NCI-H226 (cell line): ENCODE measurements at places on chromosomes 12 and 14.

DNA sequence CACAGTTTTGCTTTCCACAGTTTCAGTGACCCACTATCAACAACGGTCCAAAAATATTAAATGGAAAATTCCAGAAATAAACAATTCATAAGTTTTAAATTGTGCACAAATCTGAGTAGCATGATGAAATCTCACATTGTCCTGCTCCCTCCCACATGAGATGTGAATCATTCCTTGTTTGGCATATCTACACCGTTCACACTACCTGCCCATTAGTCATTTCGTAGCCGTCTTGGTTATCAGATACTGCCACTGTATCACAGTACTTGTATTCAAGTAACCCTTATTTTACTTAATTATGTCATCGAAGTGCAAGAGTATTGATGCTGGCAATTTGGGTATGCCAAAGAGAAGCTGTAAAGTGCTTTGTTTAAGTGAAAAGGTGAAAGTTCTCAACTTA is 145.3 kb downstream of the SLC5A8 start:
- peak; percentile 73 for DNase-seq

DNA sequence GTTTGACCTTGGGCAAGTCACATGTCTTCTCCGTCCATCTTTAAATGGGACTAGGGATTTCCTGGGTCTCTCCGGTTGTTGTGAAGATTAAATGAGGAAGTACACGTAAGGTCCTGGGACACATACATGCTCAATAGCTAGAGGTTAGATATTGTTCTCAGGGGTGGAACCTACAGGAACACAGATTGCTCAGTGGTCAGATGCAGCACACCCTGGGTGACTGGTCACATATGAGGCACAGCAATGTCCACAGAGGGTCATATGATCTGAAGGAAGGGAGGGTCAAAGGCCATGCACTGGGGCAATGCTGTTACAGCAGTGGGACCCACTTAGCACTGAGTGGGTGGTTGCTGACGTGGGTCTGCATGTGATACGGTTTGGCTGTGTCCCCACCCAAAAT is 11.4 kb upstream of the SLC8B1 start:
- no peak for DNase-seq

DNA sequence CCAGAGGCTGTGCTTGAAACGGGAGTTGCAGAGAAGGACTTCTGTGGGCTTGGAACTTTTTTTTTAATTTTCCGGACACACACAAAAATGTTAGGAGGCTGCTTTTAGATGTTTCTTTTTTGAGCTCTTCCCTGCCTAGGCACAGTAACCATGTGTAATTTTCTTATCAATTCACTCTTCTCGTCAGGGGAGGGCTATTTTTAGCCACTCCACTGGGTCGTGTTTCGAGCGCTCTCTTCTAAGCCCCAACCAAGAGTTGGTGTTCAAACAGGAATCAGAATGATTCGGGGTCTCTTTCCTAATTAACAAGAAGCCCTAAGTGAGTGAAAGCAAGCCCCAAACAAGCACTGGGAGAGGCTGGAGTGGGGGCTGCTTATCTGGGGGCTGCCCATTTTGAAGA is 162.6 kb downstream of the CHST11 start:
- DNase-seq = no peak

GRCh38 chr12:45379261-45379660 is 163.4 kb downstream of the ANO6 start:
- peak; percentile 55 for DNase-seq

- no peak for DNase-seq
These were observed 881 bp upstream of the SOS2 start for GRCh38 chr14:50232276-50232642.

DNA sequence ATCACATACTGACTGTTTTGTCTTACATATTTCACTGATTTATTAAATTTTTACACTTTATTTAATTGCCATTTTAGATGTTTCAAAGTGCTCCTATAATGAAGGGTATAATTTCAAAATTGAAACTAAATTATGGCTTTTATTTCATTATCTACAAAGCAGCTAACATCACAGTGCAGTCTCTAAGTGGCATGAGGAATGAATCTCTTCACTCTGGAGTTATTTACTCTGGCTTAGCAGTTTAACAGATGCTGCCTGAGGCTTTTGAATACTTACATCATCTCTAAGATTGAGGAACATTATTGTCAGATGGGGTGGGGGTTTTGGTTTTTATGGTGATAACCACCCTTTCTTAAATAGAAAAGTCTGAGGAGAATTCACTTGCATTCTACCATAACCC is 386.4 kb downstream of the TRHDE start:
- no peak for DNase-seq

GRCh38 chr14:101373690-101374295 is 187.5 kb upstream of the DIO3 start:
- no peak for DNase-seq

DNA sequence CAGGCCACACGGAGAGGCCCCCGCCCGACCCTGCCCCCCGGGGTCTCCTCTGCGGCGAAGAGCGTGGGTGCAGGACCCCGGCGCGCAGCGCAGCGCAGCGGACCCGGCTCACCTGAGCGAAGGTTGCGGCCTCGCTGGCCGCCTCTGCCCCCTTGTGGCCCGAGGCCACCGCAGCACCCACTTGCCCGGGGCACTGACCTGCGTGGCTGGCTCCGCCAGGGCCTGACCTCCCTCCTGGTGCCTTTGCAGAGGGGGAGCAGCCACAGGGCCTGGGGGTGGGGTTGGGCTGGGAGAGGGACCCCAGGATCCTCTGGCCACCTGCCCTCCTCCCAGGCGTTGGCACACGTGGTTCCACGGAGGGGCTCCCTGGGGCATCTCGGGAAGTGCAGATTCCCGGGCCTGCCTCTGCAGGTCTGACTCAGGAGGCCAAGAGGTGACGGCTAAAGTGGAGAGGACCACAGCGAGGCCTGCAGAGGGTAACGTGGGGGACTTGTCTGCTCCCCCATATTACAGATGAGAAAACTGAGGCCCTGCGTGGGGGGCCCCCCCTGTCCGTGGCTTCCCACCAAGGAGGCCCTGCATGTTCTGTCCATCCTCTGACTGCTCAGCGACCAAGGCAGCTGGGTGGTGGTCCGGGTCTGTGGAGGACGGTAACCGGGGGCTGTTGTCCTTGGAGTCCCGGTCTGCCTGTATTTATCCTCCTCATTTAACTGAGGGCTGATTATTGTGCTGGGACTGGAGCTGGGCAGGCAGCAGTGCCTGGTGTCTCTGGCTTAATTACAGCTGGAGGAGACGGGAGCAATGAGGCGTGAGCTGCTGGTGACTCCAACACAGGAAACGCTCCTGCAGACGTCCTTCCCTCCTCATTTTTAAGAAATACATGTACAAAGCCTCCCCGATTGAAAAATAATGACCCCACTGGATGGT is 67.9 kb upstream of the BEGAIN start:
- no peak for DNase-seq

GRCh38 chr14:76514213-76514998 is 138.5 kb downstream of the ESRRB start:
- no peak for DNase-seq

DNA sequence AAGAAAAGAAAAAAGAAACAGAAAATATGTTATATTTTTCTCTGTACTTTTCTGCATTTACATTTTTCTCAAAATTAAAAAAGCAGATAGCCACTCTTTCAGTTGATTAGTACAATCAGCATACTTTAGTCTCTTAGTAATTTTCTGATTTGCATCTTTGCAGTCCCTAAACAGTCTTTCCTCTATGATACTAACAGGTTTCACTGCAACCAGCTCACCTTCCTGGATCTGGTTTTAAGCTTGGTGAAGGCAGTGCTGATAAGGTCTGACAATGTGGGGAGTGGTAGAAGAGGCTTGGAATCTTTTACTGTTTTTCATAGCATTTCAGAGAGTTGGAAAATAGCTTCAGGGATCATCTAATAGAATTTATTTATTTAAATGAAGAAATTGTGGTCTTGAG is 457.6 kb downstream of the ZFP36L1 start:
- no peak for DNase-seq

DNA sequence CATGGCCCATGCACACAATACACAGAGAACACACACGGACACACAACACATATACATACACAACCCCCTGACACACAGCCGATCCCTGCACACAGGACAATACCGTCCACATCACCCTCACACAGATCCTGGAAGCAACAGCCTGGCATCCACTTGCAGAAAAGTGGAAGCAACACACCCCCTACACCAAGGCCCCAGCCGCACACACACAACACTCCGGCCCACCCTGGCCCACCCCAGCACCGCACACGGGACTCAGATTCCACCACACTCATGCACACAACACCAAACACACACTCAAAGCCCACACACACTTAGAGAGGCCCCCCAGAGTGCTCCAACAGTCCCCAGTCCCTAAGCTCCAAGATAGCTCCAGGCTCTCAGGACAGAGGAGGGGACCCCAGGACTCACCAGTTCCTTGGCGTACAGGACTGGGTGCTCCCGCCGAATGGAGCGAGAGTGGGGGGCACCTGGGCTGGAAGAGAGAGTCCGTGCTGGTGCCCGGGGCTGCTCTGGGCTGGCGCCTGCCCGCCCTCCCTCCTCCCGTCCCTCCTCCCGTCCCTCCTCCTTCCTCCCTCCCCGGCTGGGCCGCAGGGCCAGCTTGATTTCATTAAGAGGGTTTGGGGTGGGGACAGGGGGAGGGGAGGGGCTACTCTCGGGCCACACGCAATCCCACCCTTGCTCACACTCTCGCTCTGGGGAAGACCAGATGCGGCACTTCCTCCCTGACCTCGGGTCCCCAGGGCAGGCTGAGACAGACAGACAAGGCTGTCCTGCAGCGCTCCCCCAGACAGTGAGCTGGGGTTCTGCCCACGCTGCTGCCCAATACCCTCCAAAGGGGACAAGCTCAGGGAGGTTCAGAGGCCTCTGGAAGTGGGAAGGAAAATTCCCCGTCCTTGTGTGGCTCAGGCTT is at the start of gene TMEM119:
TSS of gene TMEM119 (minus strand) at position 526 of the 913 bp plus-strand sequence. CDS start 5,701 bp downstream, outside the sequence.
- DNase-seq = no peak
